Peyer's patch (tissue), 4 donors: ENCODE measurements at places on chromosomes 5 and 9. TPM values are rescaled to one million over a fixed set of nuclear protein-coding genes. Genes with fewer than 3 reads are reported as not detected.

Gene SLU7
- total RNA-seq = 60.2 TPM

Gene SPAG8
- not detected for total RNA-seq

Gene FAXDC2
- total RNA-seq = 37.1 TPM

Gene SPARC
- 72.8 TPM for total RNA-seq

Gene ZNF366
- 0.70 TPM for total RNA-seq

DNA sequence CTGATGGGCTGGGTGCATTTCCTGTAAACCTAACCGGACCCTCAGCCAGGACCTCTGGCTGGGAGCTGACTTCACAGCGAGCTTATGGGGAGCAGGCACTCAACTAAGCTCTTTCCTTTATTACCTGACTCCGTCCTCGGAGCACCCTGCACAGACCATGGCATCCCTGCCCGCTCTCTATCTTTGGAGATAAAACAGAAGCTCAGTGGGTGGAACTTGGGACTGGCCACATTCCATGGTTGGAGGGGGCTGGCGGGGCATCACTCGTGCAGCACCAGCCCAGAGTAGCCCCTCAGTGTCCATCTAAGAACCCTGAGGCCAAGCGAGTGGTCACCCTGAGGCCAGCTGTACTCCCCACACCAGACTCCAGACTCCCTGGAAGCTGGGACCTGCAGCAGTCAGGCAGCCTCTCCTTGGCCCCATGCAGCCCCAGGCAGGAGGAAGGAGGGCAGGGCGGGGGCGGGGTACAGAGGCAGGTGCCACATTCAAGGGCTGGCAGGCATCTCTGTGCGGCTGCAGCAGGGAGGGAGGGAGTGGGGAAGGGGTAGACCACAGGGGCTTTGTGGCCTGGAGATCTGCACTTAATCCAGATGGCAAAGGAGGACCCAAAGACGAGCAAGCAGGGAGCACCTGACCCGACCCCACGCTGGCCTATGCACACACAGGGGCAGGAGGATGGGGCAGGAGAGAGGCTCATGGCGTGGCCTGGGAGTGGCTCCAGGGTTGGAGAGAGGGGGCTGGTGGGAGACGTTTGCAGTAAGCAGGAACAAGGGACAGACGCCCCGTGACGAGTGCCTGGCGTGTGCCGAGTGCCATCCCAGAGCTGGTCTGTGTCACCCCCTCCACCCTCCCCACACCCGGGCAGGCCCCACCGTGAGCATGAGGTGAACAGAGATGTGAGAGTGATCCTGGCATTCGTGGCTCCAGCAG is 26.1 kb downstream of the GLT6D1 start:
- DNase-seq = no peak

GRCh38 chr9:93072383-93072795 is 13.9 kb downstream of the SUSD3 start:
- no peak for DNase-seq

DNA sequence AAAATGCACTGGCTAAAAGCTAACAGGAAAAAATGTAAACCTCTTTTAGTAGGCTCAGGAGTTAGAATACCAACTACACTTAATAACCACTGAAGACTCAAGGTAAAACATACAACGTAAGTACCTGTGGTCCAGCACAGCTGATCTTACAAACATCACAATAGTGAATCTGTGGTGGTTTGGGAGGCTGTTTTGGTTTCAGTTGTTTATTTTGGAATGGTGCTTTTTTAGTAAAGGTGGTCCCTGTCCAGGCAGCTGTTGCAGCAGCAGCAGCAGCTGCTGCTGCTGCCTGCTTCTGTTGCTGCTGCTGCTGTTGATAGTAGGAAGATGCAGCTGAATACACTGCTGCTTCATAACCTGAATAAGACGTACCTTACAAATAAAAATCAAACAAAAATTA is 37.9 kb downstream of the ZFR start:
- no peak for DNase-seq

GRCh38 chr5:159120446-159120845 is 20.7 kb upstream of the EBF1 start:
- no peak for DNase-seq

DNA sequence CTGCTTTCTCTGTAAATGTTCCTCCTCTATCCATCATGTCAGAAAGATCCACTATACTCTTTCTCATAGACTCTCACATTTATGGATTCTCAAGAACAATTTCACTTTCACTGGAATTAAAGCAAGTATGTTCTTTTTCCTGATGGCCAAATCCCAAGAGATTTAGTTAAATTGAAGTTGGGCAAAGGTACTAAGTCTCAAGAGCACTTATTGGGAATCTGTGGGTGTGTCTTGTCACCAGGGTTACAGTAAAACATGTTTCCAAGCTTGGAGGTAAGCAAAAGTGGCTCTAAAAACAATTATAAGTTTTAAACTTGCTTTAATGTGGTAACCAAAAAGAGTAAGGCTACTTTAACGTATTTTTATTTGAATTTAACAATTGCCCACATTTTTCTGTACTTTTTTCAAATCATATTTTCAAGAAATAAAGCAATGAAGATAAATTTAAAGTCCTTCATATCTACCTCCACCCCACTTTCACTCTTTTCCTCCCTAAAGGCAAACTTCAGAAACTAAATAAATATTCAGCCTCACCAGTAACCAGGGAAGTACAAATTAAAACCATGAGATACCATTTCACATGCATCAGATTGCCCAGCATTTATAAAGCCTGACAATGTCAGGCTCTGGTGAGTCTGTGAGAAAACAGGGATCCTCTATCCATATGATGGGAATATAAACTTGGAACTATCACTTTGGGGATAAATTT is 387.4 kb downstream of the CETN3 start:
- no peak for DNase-seq

- no peak for DNase-seq
Measured at GRCh38 chr5:103519550-103519949, 43.0 kb downstream of the NUDT12 start.

GRCh38 chr5:150639377-150639692 is 1.1 kb upstream of the SYNPO start:
- no peak for DNase-seq

GRCh38 chr5:36407396-36407795 is 105.7 kb upstream of the RANBP3L start:
- DNase-seq = no peak
